ENCODE measurements at places on chromosomes 5 and 9. TPM values are rescaled to one million over a fixed set of nuclear protein-coding genes. Genes with fewer than 3 reads are reported as not detected.

The CEP78 gene
- 10.4 TPM for total RNA-seq

The ZDHHC11 gene
- total RNA-seq, result 2.4 TPM

The APBA1 gene
- 4.3 TPM for total RNA-seq

The SPATA31D1 gene
- not detected for total RNA-seq

The IFNB1 gene
- total RNA-seq, result not detected

The ANKRD31 gene
- total RNA-seq, result 0.79 TPM

The CSNK1G3 gene
- 57.1 TPM for total RNA-seq

The PCDHB14 gene
- total RNA-seq, result 3.5 TPM

The HAPLN1 gene
- not detected for total RNA-seq

The SHISAL2B gene
- total RNA-seq, result not detected

The BOD1 gene
- total RNA-seq, result 63.1 TPM
